ENCODE measurements at places on chromosomes 11 and 22.

GRCh38 chr11:80819271-80819670, 1378.4 kb upstream of the TENM4 start:
- DNase-seq = no peak

- no peak for DNase-seq
Measured at GRCh38 chr11:88039476-88040147, 135.6 kb downstream of the RAB38 start.

DNA sequence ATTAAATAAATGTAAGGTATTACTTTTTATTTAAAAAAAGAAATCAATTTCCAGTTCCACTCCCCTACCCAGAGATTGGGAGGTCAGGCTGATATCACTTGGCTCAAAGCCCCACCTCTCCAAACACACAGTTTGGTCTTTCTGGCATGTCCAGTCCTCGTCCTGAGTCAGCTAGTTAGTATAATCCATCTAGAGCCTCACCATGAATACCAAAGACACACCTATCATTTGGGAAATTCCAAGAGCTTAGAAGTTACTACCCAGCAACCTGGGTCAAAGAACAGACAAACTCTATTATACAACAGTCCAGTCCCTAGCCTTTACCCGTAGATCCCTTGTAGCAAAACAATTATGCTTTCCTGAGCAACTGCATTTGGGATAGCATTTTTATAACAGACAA, 9.4 kb downstream of the TREH start:
- no peak for DNase-seq

DNA sequence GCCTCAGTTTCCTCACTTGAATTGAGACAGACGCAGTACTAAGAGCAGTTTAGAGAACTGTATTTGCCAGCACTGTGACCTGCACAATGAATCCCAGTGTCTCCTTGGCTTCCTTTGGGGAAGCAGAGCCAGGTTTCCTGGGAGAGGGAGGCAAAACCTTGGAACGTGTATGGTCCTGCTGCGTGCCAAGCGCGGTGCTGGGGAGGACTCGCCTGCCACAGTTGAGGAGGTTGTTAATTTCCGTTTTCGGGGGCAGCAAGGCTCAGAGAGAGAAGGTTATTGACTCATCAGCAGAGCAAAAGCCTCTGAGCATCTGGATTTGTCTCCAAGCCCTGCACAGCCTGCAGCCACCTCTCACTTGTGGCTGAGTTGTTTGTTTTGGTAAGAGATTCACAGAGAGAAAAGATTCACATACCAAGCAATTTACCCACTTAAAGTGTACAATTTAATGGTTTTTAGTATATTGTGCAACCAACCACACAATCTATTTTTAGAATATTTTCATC, 10.8 kb downstream of the SYT12 start:
- no peak for DNase-seq

- no peak for DNase-seq
Measured at GRCh38 chr11:74195828-74196227, 24.7 kb downstream of the PPME1 start.

DNA sequence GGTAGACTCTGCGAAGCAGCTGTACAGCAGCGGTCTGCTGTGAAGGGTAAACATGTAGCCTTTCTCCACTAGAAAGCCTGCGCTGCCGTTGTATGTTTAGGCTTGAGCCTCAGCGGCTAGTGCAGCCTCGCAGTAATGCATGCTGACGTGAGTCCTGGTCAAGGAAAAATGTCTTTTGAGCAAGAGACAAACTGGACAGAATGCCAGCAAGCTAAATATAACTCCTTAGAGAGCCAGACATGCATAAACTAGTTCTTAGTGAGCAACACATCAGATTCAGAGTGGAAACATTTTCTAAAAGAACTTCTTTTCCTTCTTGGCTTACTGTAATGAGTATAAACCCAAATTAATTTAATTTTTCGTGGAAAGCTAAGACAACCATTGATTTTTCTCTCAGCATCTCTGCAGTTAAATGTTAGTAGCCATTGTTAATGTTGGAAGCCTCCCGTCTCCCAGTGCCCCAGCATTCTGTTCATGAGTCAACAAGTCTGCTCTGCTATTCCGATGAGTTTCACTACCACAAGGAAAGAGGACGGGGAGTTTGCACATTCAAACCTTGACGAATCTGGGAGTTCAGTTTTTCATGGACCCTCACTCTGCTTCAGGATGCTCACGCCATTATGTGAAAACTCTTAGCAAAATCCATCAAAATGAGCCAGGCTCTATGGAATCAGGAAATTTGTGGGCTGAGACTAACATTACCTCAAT, 51.4 kb downstream of the JAM3 start:
- DNase-seq = no peak
